H7 (cell line): ENCODE measurements at places on chromosomes 1 and 21. TPM values are rescaled to one million over a fixed set of nuclear protein-coding genes. Genes with fewer than 3 reads are reported as not detected.

GPR153 gene
- 15.6 and 25.2 TPM in 2 replicates for total RNA-seq

SELE gene
- not detected in 2 replicates for total RNA-seq

CR2 gene
- total RNA-seq: 0.48 and 1.00 TPM in 2 replicates

DENND1B gene
- 2.9 and 3.1 TPM in 2 replicates for total RNA-seq

ALDH9A1 gene
- total RNA-seq: 81.9 and 104 TPM in 2 replicates

ERICH3 gene
- not detected in 2 replicates for total RNA-seq

DNA sequence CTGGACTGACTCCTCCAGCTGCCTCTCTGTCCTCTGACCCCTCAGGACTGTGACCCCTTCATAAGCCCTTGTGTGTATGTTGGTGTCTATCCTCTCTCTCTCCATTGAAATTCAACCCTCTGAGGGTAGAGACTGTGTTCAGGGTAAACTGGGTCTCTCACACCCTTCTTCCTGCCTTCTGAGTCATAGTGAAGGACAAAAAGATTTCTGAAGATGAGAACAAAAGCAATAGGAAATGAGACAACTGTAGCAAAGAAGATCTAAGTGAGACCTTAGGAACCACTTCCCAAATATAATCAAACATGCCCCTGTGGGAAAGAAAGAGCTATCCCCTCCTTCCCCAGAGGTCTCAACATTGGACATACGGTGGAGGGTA lies 16.9 kb downstream of the NUAK2 start:
- DNase-seq: no peak

DNA sequence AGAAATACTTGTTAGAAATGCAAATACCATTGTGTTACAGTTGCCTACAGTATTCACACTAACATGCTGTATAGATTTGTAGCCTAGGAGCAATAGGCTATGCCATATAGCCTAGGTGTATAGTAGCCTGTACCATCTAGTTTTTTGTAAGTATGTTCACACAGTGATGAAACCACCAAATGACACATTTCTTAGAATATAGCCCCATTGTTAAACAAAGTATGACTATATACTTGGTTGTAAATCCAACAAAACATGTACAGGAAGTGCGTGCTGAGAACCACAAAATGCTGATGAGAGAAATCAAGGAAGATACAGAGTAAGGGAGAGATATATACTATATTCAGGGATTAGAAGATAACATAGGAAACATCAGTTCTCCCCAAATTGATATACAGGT lies 92.2 kb downstream of the POU2F1 start:
- no peak for DNase-seq

GRCh38 chr1:48695161-48695560 lies 81.5 kb downstream of the BEND5 start:
- DNase-seq: no peak

GRCh38 chr1:155002464-155003226 lies at the start of gene ZBTB7B:
Gene ZBTB7B, plus strand, starts transcription at chr1:155002802. Its CDS starts 11,859 bp downstream, at chr1:155014661.
- DNase-seq: peak; percentile 81

DNA sequence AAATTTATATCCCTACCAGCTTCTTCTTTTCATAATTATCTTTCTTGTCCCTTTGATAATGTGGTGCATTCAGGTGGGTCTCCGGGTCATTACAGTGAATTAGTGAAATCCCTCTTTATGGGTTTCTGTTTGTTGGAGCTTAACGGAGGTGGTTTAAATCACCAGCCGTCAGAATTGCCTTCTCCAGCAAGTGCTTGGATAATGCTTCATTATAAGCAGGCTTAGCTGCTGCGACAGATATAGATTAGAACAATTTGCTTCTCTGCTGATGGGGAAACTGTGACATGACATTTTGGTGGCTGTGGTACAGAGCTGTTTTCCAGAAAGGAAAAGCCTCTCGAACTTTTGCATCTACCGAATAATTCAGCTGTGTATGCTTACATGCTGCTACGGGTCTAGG lies 56.9 kb downstream of the KAZN start:
- DNase-seq: no peak

GRCh38 chr1:164702664-164703063 lies 143.7 kb downstream of the PBX1 start:
- no peak for DNase-seq

DNA sequence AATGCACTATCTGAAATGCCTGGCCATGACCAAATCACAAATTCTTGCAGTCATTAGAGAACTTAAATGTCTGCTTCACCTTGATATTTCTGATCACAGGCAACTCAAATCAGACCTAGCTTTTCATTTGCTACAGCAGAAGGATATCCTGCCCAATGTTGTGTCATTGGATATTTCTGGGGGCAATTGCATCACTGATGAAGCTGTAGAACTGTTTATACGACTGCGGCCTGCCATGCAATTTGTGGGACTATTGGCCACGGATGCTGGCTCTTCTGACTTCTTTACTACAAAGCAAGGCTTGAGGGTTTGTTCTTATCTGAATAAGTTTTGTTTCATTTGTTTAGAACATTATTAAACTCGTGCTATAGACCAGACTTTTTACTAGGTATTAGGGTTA lies 14.9 kb downstream of the ZYG11A start:
- no peak for DNase-seq

DNA sequence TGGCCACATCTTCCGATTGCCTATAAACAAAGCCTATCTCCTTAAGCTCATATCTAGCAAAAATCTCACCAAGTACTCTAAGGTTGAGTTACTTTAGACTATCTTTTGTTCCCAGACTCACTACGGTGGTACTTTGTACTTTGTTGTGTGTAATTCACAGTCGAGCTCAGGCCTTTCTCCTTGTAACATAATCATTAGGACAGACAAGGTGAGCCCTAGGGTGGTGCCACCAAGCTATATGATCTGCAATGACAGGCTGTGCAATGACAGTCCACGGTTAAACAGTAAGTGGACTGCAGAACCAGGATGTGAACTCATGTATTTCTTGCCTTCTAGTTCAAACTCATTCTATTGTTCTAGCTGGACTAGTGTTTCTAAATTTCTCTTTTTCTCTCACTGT lies 132.2 kb downstream of the UBE2U start:
- no peak for DNase-seq

DNA sequence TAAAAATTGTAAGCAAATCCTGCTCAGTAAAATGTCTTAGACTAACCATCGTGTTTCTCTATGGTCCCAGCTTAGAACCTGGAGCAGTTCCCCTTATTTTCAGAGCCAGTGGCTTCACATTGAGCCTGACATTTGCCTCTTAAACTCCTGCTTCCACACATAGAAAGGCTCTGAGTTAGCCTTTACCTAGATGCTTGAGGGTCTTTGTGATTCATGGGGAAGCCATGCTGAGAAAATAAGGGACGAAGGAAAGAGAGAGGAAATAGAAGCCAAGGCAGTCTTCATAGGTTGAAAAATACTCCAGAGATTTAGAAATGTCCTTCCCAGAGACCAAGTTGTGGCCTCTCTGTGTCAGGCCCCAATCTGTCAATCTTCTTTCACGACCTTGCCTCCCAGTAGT lies 16.1 kb upstream of the RBBP5 start:
- DNase-seq: peak; percentile 11

- DNase-seq: no peak
These were observed 14.6 kb upstream of the AGBL4 start for GRCh38 chr1:50038237-50038809.

DNA sequence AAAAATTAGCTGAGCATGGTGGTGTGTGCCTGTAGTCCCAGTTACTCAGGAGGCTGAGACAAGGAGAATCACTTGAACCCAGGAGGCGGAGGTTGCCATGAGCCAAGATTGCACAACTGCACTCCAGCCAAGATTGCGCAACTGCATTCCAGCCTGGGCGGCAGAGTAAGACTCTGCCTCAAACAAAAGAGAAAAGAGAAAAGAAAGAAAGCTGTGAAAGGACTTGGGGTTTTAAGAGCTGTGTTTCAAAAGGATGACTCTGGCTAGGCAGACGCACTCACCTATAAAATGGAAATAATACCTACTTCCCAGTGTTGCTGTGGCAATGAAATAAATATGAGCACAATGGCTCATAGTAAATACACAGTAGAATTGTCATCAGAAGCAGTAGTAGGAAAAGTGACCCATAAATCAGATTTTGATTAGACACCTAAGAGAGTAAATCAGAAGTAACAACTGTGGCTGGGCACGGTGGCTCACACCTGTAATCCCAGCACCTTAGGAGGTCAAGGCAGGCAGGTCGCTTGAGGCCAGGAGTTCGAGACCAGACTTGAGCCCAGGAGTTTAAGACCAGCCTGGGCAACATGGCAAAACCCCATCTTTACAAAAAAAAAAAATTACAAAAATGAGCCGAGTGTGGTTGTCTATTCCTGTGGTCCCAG lies 45.9 kb upstream of the PUM1 start:
- DNase-seq: no peak

DNA sequence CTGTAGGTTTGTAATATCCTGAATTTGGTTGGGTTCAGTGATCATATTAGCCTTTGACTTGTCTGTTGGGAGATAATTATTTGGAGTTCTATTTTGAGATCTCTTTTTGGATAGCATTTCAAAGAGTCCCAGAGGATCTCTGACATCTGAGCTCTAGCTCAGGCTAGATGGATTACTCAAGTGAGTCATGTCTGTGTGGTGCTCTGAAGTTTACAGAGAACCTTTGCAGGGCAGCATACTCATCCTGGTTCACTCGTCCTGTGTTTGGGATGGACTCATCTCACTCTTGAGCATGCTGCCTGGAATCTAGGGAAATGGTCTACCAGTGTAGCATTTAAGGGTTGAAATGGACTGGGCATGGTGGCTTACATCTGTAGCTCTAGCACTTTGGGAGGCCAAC lies 29.4 kb upstream of the BMP8A start:
- DNase-seq: no peak

DNA sequence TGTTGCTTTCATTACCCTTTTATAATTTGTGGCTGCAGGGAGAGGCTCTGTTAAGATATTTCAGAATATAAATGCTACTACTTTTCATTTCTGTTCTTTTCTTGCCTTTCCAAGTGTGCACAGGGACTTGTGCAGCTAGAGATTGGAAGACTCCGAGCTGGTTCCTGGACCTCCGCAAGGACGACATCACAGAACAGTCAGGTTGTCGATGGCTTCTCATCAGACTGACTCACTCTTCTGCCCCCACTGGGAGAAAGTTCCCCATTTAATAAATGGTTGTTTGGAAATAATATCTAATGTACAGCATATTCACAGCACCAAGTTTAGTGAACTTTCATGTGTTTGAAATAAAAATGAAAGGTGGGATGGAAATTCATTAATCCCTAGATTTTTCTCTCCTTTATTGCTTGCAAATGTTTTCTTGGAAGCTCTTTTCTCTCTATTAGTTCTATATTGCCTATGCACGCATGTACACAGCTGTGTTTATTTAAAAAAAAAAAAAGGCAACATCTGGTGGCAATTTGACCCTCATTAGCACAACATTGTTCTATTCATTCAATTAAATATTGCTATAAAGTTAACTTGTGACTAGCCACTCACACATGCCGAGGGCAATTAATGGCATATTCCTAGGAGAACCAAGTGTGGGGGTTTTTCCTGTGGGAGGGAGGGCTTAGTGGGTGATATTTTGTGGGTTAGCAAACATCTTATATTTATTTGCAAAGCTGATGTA lies 77.5 kb upstream of the L1TD1 start:
- DNase-seq: no peak

DNA sequence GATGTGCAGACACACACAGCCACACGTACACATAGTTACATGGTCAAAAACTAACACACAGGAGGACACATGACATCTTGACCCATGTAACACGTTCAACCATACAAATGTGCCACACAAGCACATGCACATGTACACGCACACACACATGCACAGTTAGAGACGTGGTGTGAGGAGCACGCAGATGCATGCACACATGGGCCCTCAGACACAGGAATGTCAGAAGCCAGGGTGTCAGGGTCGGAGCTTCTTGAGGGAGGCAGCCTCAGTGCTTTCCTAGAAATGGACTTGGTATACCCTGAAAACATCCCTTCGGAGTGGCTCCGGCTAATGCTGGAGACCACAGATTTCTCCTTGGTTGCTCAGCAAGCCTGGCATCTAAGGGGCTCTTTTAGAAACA lies 114.3 kb downstream of the DMRTB1 start:
- no peak for DNase-seq

GRCh38 chr1:175750366-175751071 lies 7.1 kb upstream of the TNR start:
- DNase-seq: no peak

DNA sequence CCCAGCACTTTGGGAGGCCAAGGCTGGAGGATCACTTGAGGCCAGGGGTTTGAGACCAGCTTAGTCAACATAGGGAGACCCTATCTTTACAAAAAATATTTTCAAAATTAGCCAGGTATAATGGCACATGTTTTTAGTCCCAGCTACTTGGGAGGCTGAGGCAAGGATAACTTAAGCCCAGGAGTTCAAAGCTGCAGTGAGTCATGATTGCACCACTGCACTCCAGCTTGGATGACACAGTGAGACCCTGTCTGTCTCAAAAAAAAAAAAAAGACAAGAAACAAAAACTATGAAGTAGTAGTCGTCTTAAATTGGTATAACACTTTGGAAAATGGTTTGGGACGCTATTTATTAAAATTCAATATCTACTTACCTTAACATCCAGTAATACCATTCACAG lies 7.7 kb downstream of the AIM2 start:
- no peak for DNase-seq

DNA sequence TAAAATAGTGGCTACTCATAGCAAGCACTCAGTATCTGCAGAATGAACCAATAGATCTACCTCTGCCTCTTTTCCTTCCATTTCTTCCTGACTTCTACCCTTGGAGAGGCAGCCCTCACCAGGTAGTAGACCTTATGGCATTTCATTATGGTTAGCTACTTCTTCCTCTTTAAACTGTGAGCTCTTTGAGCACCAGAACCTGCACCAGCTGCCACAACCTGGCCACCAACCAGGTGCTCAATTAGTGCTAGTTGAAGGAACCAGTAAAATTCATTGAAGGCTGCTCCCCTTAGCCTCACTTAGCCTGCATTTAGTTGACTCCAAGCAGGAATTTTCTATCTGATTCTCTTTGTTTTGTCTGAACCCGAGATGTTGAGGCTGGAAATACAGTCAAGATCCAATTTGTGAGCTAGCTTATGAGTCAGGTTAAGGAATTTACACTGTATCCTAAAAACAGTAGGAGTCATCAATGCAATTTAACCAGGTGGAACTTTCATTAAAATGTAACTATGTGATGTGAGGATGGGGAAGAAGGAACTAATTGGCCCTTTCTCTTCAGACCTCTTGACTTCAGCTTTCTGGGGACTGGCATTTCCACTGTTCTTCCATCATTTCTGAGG lies 81.5 kb upstream of the UBE2U start:
- no peak for DNase-seq

GRCh38 chr21:32336711-32337110 lies 38.1 kb downstream of the MRAP start:
- DNase-seq: no peak

DNA sequence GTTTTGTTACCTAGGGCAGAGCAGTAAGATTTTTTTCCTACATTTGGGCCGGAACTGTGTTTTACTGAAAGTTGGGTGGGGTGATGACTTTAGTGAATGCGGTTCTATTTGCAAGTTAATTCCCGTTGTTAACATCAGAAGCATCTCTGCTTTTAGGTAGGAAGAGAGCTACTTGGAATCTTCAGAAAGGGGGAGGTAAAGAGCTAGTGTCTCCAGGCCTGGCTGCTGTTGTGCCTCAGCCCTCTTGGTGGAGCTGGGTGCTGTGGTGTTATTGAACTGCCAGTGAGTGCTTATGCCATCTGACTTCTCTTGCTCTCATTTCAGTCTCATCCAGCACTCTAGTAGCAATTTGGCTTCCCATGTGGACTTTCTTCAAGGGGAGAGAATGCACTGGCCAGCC lies 3.4 kb downstream of the KDM4A start:
- DNase-seq: peak; percentile 79

GRCh38 chr1:47513393-47513792 lies 75.5 kb downstream of the FOXD2 start:
- DNase-seq: no peak

GRCh38 chr1:20840731-20841130 lies 53.6 kb upstream of the HP1BP3 start:
- no peak for DNase-seq
